ENCODE measurements at places on chromosomes 5 and 9.

- DNase-seq = no peak
Measured at GRCh38 chr5:35158622-35159369, 71.5 kb downstream of the PRLR start.

DNA sequence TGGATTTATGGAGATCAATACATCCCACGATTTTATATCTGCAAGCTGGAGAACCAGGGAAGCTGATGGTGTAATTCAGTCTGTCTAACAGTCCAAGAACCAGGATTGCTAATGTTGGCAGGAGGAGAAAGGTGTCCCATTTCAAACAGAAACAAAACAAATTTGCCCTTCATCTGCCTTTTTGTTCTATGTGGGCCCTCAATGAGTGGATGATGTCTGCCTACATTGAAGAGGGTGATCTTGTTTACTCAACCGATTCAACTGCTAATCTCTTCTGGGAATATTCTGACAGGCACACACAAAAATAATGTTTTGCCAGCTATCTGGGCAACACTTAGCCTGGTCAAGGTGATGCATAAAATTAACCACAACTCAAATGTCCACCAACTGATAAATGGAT, 65.1 kb upstream of the IL33 start:
- DNase-seq = no peak

DNA sequence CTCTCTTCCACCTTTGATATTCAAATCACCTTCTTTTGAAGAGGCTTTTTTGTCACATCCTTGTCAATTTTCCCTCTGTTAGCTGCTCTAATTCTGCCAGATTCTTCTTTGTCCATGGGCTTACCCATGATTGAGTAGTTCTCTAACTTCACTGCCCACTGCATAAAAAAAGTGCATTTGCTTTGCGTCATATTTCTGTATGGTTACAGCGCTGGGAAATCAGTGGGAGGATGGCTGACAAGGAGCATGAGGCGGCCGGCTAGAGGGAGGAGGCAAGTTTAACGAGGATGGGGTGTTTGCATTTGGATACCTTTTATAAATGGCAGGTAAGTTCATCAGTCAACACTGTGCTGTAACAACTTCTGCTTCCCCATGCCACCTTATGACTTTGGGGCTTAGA, 116.5 kb upstream of the LHFPL2 start:
- DNase-seq = no peak

- peak; percentile 95 for DNase-seq
Measured at GRCh38 chr5:150946351-150946905, 41.6 kb upstream of the ZNF300 start.

GRCh38 chr5:76765249-76765648, 49.3 kb downstream of the F2R start:
- no peak for DNase-seq

DNA sequence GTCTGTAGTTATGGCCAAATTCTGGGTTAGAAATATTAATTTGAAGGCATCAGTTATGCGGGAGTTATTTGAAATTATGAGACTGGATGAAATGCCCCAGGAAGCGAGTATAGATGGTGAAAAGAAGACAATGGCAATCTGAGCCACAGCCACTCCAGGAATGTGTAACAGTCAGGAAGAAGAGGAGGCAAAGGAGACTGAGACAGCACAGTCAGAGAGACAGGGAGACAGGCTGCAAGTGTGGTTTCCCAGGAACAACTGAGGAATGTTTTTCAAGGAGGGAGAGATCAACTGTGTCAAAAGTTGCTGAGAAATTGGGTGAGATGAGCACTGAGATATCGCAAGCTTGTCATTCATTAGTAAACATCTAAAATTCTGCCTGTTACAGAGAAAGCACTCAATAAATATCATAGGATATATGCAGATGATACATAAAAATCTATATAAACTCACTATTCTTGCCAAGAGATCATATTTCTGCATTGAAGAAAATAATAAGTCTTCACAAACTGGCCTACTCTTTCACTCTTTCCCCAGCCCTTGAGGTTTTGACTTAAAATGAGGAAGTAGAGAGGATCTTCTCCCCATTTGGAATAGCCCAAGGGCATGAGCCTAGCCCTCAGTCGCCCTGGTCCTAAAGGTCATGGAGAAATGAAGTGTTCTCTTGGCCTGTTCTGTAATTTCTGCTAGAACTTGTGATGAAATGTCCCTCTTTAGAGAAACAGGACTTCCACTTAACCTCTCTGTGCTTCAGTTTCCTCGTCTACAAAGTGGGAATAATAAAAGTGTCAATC, 48.5 kb upstream of the RLN1 start:
- DNase-seq = no peak

DNA sequence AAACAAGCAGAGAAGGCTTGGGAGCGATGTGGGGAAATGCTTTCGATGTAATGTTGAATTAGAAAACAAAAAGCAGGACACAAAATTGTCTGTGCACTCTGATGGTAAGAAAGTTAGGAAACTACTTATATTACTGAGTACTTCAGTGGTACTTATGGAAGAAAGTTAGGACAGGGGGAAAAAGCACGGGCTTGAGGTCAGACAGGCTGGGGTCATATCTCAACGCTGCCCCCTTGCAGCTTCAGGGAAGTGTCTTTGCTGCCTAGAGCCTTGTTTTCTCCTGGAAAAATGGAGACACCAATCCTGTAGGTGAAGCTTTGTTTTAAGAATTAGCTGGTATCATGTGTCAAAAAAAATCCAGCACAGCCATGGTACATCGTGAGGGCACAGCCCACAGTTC, 23.0 kb downstream of the NEURL1B start:
- no peak for DNase-seq

GRCh38 chr5:178438796-178439195, 151.4 kb downstream of the COL23A1 start:
- no peak for DNase-seq
